Hypothalamus (tissue), 51 donors: ENCODE measurements at places on chromosomes 6 and 20.

- no peak for DNase-seq
Measured at GRCh38 chr20:10576411-10577090, 97.2 kb downstream of the JAG1 start.

DNA sequence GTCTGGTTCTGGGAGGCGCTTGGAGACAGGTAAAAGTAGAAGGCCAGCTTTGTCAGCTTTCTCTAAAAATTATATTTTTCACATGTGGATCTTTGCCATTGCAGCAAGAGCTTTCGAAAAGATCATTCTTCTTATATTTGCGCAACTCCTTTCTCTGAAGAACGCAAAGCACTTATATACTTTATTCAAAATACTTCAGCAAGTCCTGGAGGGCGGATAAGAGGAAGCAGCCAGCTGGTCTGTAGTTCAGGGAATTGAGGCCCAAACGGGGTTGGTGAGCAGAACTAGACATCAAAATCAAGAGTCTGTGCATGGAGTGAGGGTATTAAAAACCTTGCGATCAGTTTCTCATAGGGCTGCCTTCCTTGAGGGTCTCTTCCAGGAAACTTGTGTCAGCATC, 182.3 kb downstream of the DTNBP1 start:
- no peak for DNase-seq

- DNase-seq: no peak
Measured at GRCh38 chr6:8530785-8531435, 95.6 kb upstream of the SLC35B3 start.

- no peak for DNase-seq
Measured at GRCh38 chr6:6714118-6714897, 125.8 kb downstream of the LY86 start.

GRCh38 chr6:97262676-97263075, 20.3 kb downstream of the MMS22L start:
- no peak for DNase-seq

GRCh38 chr6:75422024-75422639, 71.5 kb downstream of the FILIP1 start:
- DNase-seq: no peak

DNA sequence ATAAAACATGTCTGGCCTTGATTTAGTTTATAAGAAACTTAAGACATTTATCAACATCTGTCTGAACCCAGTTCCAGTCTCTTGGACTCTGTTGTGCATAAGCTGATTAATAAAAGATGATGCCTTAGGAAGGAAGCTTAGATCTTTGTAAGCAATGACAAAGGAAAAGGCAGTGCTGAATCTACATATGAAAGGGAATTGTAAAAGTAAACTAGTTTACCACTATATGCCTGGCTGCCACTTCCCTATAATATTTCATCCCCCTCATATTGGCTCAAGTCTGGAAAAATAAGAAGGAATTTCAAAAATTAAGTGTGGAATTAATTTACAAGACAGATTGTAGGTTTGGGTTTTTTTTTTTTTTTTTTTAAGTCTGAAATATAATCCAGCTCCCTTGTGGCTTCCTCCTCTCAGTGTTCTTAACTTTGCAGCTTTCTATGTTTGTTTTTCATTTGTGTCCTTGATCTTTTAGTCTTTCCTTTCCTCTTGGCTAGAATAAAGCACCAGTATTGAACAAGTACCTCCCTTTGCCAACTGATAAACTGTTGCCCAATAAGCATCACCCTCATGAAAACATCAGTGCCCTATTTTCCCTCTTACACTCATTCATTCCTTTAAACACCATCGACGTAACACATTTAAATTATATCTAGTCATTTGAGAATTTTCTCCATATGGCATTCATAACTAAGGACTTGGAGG, 146.7 kb upstream of the TBX18 start:
- DNase-seq: no peak
